Mucosa of descending colon (tissue), 3 donors: ENCODE measurements at places on chromosomes 7 and 10. TPM values are rescaled to one million over a fixed set of nuclear protein-coding genes. Genes with fewer than 3 reads are reported as not detected.
A peak's percentile ranks its signal among the peaks of the same experiment; 100 is the strongest.

DNA sequence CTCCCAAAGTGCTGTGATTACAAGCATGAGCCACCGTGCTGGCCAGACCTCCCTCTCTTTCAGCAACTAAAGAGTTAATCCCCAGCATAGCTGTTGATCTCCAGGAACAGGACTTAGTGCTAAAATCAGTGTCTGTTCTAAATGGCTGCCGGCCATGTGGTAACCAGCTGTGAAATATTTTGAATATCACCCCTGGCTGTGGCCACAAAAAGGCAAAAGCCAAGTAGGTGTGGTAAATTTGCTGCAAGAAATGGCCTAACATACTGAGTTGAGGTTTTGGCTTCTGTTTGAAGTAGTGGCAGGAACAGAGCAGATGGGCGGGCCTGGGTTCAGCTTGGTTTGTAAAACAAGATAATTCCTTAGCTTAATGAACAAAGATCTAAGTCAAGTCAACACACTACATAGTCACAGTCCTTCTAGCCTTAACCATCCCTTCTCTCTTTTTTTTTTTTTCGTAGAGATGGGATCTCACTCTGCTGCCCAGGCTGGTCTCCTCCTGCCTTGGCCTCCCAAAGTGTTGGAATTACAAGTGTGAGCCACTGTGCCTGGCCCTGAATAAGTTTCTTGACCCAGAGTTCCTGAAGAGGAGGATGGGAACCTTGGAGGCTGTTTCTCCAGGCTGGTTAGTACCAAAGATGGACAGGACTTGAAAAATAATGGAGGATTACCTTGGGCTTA lies 22.7 kb upstream of the AGFG2 start:
- DNase-seq, result peak; percentile 40

GRCh38 chr10:28400681-28401080 lies 97.8 kb upstream of the MPP7 start:
- DNase-seq, result no peak

Gene ZNF239
- 1.5 TPM for total RNA-seq

Gene GFRA1
- total RNA-seq, result 4.1 TPM
